Stimulated activated memory B cell treated with anti-CD40 and anti-IgM and Interleukin-4, amounts not matched to agents 10 μg/mL and 1 μg/mL and 100 μg/mL, for 72 hours (primary cell): ENCODE measurements at places on chromosomes 7 and 10.

GRCh38 chr7:106987777-106988176 is 56.7 kb upstream of the PRKAR2B start:
- no peak for ATAC-seq

GRCh38 chr10:13704964-13705363 is 118.2 kb downstream of the PRPF18 start:
- no peak for ATAC-seq

DNA sequence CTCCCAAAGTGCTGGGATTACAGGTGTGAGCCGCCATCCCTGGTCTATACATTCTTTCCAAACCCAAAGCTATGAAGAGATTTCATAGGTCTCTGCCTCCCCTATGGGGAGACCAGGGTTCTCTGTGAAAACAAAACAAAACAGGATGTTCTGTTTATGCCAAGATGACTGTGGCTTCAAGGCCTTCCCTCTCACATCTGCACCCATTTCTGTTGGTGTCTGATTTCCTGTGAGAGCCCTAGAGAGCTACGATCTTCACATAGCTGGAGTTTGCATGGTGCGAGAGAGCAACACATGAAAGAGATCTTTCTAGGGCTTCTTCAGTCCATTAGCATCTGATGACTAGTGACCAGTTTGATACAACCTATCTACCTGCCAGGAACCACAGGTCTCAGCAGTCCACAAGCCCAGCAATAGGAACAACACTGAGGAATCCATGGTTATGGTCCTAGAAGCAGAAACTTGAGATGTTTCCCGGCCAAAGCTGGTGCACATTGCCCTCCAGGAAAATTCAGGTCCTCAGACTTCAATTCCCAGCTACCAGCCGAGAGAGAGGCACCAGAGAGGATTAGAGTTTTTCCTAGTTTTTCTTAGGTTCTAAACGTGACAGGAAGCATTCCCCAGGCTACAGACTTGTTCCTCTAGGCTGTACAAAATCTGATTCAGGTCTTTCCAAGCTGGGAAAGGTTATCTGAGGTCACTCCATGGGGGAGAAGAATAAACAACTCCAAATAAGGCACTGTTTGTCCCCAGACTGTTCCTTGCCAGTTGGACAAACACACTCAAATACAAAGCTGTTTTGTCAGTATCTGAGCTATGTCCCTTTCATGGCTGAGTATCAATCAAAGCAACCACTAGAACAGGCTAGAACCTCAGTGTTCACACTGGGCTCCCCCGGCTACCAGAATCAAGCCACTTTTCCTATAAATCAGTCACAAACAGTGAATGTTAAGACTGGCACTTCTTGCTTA is 259.7 kb downstream of the CALN1 start:
- no peak for ATAC-seq

DNA sequence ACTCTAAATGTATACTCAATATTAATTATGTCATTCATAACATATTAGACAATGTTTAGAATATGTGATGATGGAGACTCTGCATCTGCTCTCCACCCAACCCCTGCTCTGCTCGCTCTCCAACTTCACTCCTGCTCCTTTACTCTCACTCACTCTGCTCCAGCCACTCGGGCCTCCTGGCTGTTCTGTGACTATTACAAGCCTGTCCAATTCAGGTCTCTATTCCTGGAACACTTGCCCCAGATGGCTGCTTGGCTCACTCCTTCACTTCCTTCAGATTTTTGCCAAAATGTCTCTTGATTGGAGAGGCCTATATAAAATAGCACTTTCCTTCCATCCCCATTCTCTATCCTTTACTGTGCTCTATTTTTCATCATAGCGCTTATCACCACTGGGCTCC is 84.8 kb downstream of the HBP1 start:
- no peak for ATAC-seq

DNA sequence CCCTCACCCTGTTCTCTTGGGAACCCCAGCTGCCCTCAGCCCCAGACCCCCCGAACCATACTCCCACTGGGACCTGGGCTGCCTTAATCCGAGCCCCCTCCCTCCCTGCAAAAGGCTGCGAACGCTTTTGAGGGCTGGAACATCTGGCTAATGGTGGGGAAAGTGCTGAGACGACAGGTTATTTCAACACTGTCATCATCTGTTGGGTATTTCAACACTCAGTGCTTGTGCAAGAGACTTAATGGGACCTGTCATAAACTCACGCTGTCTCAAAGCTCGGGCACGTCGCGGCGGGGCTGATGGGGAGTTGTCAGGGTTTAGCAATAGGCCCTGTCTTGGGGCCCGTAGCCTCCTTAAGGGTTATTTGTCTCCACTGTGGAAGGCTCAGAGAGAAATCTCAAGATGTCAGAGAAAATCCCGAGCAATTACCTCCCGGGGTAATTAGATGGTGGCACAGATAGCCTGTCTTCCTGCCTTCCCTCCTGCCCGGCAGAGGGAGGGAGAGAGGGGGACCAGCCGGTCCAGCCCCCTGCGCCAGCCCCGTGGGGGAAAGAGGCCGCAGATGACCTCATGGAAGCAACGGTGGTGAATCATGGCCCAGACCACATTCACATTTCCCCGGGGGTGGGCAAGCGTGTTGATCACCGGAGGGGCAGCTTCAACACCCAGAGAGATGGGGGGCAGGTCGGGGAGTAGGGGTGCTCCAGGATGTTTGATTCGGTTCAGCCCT is 88.7 kb upstream of the MYL10 start:
- ATAC-seq: no peak

DNA sequence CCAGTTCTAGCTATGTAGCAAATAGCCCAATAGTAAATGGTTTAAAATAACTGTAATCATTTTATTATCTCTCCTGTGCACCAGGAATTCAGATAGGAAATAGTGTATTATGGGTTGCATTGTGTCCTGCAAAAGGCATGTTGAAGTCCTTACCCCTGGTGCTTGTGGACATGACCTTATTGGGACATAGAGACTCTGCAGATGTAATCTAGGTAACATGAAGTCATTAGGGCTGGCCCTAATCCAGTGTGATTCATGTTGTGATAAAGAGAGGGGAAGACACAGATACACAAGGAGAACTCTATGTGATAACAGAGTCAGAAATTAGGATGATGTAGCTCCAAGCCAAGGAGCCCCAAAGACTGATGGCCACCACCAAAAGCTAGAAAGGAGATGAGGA is 462.8 kb downstream of the GALNT17 start:
- ATAC-seq: no peak

DNA sequence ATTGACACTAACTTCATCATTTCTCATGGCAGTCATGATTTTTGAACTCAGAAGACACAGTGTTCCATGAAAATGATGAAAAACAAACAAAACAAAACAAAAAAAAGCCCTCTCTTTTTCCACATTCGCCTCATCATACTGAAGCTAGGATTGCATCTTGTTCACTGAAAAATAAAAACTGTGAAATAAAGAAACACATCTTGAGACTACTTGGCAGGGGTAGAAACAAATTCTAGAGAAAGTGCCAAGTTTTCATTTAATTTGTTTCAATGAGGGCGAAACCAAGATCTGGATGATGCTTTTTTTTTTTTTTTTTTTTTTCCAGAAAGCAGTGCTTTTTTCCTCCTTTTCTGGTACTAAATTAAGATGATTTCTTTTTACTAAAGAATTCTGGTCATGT is 350.4 kb upstream of the ETV1 start:
- no peak for ATAC-seq

- no peak for ATAC-seq
Measured at GRCh38 chr10:114068054-114068707, 24.5 kb downstream of the ADRB1 start.

DNA sequence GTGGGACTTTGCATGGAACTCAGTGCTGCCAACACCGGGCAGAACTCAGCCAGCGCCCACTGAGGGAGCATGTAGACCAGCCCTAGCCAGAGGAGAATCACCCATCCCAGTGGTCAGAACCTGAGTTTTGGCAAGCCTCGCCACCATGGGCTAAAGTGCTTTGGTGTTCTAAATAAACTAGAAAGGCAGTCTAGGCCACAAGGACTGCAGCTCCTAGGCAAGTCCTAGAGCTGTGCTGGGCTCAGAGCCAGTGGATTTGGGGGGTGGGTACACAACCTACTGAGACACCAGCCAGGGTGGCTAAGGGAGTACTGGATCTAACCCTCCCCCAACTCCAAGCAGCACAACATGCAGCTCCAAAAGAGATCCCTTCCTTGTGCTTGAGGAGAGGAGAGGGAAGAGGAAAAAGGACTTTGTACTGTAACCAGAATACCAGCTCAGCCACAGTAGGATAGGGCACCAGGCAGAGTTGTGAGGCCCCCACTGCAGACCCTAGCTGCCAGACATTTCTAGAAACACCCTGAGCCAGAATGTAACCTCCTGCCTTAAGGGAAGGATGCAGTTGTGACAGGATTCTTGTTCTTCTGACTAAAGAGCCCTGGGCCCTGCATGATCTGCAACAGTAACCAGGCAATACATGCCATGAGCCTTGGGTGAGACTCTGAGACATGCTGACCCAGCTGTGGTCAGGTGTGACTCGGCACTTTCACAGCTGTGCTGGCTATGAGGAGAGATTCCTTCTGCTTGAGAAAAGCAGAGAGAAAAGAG is 24.4 kb downstream of the GSDME start:
- no peak for ATAC-seq

GRCh38 chr7:86972072-86972471 is 87.4 kb downstream of the ELAPOR2 start:
- ATAC-seq: no peak

- ATAC-seq: peak; percentile 94
Measured at GRCh38 chr7:2209146-2209960, 23.4 kb downstream of the MAD1L1 start.

DNA sequence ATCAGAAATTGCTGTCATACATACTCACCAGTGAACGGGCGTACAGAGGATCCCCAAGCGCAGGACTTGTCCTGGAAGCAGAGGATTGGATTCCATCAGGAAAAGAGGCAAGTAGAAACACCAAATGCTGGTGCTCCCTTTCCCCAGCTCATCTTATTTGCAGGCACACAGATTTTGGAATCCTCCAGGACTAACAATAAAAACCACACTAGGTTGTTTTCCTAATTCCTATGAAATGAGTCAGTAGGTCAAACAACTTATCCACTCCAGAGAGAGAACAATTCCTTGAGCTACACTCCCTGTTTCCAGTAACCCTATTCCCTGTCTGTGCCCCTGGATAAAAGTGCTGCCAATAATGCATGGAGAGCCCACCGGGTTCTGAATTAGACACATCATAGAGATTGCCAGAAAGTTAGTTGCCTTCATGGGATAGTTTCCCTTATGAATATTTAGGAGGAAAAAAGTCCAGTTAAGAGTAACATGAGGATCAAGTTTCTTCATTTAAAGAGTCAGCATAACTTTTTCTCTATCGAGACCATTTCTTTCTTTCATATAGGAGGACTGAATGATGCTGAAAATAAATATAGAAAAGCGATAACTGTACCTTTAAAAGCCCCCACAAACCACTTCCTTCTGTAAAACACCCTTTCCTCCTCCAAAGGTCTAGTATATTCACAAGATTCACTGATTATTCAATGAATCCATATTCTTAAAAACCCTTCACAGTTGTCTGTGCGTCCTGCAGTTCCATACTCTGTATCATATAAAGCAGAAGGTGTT is 178.3 kb upstream of the KLF14 start:
- ATAC-seq: no peak

DNA sequence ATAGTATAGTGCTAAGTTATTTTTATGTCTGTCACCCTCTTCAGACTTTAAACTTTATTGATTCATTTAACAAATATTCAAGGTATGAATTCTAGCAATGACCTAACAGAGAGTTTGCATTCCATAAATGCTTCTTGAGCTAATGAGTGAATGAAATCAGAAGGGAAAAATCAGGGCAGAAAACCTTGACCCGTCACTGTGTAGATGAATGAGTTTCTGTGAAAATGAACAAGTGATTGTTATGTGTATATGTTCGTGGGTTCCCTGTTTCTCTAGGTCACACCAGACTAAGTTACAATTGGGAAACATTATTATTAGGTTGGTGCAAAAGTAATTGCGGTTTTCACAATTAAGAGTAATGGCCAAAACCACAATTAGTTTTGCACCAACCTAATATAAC is 30.1 kb downstream of the APBB1IP start:
- ATAC-seq: no peak

DNA sequence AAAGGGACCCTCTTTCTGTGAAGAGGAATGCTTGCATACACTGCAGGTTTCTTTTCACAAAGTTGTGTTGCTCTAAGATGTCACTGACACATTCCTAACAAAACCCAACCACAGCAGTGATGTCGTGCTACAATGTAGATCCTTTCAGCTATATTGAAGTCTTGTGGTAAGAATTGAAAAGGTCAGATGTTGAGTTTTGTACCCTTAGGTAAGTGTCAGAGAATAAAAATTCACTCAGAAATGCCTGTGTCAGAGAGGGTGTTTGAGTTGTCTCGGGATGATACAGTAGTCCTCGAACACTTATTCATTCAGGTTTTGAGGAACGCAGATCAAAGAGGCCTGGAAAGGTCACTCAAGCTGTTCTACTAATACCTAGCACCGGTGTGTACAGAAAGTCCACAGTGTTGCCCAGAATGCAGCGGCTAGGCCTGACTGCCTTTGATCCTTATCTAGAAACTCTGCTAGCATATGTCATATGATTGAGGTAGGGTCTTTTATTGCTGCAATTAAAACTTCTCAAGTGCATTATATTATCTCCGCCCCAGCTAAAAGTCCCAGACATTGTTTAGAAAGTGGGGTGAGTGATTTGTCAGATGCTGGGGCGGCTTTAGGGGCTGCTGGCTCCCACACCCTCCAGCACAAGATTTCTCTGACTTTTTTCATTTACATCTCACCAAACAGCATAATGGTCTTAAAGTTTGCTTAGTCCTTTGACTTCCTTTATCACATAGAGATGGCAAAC is 26.0 kb downstream of the RNF32 start:
- no peak for ATAC-seq

- ATAC-seq: peak; percentile 34
Measured at GRCh38 chr10:51861731-51862130, 162.3 kb upstream of the CSTF2T start.

DNA sequence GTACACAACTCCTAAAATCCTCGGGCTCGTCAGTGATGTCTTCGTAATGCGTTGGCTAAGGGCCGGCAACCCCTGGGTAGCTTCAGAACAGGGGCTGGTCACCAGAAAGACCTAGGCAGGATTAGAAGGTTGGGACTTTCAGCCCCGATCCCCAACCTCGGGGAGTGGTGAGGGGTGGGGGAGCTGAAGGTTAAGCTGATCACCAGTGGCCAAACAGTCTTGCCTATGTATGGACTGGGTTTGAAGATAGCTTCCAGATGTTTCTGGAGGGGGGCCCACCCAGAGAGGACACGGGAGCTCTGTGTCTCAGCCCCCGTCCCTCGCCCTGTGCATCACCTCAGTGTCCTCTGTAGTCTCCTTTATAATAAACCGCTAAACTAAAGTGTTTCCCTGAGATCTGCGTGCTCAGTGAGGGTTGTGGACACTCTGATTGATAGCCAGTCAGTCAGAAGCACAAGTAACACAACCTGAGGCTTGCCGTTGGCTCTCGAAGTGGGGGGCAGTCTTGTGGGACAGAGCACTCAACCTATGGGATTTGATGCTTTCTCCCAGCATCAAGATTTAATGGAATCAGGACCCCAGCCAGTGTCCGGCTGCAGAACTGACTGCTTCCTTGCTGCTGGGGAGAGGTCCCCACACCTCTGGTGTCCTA is 10.0 kb downstream of the PPP2R2D start:
- ATAC-seq: no peak

- ATAC-seq: no peak
Measured at GRCh38 chr10:8248868-8249267, 194.4 kb downstream of the GATA3 start.

GRCh38 chr10:16612115-16612980 is 90.7 kb upstream of the C1QL3 start:
- no peak for ATAC-seq

GRCh38 chr10:59362144-59362958 is at the start of gene FAM13C:
Gene FAM13C, minus strand, starts transcription at chr10:59362549. Its CDS starts 89 bp downstream, at chr10:59362460.
- ATAC-seq: peak; percentile 65
